ENCODE measurements at places on chromosomes 12 and 14. TPM values are rescaled to one million over a fixed set of nuclear protein-coding genes. Genes with fewer than 3 reads are reported as not detected.

GALNT8 gene
- not detected for total RNA-seq

JAG2 gene
- total RNA-seq, result 18.9 TPM

HOXC10 gene
- total RNA-seq, result 0.64 TPM

- ATAC-seq, result no peak
Observed at GRCh38 chr14:56731187-56731586, 79.1 kb downstream of the OTX2 start.

DNA sequence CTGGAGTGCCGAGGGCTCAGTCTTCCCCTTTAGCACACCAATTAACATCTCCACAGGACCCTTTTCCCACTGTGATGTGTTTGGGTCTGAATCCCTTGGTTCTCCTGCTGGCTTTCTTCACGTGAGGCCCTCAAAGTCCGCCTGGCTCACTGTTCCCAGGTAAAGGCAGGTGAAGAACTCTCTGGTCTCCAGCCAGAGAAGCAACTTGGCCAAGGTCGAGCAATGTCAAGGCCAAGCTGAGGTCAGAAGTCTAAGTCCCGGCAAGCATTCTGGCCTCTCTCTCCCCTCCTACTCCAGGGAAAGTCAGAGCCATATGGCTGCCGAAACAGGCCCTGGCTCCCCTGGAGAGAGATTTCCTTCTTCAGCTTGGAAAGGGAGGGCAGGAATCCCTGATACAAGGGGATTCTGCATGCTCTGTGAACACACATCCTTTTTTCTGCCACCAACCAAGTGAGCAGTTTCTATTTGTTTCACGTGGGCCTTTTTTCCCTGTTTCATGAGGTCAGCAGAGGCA lies 61.4 kb upstream of the ESRRB start:
- no peak for ATAC-seq

GRCh38 chr12:117441751-117442150 lies 80.3 kb upstream of the NOS1 start:
- peak; percentile 43 for ATAC-seq

DNA sequence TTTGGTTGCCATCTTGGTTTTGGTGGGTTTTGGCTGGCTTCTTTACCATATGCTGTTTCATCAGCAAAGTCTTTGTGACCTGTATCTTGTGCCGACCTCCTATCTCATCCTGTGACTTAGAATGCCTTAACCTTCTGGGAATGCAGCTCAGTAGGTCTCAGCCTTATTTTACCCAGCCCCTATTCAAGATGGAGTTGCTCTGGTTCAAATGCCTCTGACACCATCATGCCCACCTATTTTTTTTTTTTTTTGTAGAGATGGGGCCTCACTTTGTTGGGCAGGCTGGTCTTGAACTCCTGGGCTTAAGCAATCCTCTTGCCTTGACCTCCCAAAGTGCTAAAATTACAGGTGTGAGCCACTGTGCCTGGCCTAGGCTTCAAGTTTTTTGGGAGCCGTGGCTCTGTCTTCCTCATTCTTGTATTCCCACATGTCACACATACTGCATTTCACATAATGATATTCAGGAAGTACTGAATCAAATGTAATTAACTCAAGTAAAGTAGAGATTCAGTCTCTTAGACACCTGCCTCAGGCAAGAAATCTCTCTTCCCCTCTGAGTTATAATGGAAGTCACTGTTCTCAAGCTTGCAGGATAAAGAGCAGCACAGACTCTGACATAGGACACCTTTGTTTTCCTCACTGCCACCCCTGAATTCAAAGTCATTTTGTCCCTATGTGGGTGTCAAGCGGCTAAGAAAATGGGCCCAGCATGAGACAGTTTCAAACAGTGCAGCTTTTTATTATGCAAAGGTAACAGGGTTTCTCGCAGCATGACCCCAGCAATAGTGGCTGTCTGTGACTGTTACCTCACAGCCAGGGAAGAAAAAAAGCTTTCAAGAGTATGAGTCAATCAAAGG lies 159.0 kb downstream of the PTPN11 start:
- ATAC-seq, result no peak

- ATAC-seq, result no peak
Observed at GRCh38 chr12:69433653-69434052, 36.5 kb upstream of the FRS2 start.

Measured in esophagus mucosa (tissue), 1 donor.